ENCODE measurements at places on chromosomes 5 and 9.

GRCh38 chr5:94391996-94392395 lies 226.4 kb downstream of the KIAA0825 start:
- no peak for DNase-seq

- DNase-seq = no peak
Observed at GRCh38 chr5:74122979-74123590, 497.1 kb downstream of the ARHGEF28 start.

GRCh38 chr9:79974806-79975422 lies 403.1 kb downstream of the TLE4 start:
- DNase-seq = no peak

GRCh38 chr9:126511411-126511810 lies 102.3 kb upstream of the LMX1B start:
- no peak for DNase-seq

- peak; percentile 26 for DNase-seq
Observed at GRCh38 chr5:151825445-151825844, 53.7 kb downstream of the G3BP1 start.

- no peak for DNase-seq
Observed at GRCh38 chr5:151673421-151673820, 13.3 kb downstream of the SPARC start.

GRCh38 chr9:99451112-99451606 lies 229.1 kb downstream of the SEC61B start:
- DNase-seq = no peak

- no peak for DNase-seq
Observed at GRCh38 chr5:180253036-180253824, 38.7 kb downstream of the MAPK9 start.

GRCh38 chr5:41181691-41182564 lies 31.4 kb downstream of the C6 start:
- no peak for DNase-seq

DNA sequence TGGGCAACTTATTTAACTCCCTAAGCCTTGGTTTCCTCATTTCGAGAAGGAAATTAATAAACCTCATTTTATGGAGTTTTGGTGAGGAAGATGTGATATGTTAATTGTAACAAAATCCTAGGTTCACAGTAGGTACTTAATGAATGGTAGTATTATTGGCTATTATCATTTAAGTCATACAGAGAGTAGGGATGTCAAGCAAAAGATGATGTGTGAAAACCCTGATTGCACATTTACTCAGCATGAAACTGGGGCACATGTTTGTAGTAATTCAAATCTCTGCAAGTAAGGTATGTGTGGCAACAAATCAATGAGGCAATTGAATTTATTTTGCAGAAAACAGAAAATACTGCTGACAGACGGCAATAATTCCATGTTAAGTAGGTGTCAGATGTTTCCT lies 127.3 kb downstream of the CSNK1G3 start:
- DNase-seq = no peak
